ENCODE measurements at places on chromosomes 5 and 9.

DNA sequence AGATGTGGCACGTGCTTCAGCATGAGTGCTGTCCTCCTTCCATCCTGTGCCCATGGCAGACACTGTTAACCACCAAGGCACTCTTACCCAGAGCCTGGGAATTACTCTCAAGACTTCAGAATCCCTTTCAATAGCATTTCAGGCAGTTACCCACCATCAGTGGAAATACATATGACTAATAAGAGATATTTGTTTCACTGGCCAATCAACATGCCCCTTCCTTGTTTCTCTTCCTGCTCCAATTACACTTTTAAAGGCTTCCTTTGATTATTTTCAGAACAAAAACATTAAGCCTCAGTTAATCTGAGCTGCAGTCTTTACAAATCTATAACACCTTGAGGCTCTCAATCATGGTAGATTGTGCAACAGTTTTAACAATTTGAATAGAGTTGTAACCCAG lies 70.8 kb downstream of the PRELID2 start:
- DNase-seq = no peak

DNA sequence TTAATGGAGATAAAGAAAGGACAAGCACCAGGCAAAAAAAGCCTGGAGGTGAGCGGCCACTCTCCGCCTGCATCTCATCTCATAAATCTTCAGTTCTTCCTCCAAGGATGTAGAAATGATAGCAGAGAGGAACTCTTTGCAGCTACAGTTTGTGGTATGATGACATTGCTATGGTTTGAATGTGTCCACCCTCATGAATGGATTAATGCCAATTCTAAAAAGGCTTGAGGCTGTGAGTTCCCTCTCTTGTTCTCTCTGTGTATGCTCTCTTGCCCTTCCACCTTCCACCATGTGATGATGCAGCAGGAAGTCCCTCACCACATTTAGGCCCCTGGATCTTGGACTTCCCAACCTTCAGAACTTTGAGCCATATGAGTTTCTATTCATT lies 126.4 kb downstream of the SPOCK1 start:
- no peak for DNase-seq

DNA sequence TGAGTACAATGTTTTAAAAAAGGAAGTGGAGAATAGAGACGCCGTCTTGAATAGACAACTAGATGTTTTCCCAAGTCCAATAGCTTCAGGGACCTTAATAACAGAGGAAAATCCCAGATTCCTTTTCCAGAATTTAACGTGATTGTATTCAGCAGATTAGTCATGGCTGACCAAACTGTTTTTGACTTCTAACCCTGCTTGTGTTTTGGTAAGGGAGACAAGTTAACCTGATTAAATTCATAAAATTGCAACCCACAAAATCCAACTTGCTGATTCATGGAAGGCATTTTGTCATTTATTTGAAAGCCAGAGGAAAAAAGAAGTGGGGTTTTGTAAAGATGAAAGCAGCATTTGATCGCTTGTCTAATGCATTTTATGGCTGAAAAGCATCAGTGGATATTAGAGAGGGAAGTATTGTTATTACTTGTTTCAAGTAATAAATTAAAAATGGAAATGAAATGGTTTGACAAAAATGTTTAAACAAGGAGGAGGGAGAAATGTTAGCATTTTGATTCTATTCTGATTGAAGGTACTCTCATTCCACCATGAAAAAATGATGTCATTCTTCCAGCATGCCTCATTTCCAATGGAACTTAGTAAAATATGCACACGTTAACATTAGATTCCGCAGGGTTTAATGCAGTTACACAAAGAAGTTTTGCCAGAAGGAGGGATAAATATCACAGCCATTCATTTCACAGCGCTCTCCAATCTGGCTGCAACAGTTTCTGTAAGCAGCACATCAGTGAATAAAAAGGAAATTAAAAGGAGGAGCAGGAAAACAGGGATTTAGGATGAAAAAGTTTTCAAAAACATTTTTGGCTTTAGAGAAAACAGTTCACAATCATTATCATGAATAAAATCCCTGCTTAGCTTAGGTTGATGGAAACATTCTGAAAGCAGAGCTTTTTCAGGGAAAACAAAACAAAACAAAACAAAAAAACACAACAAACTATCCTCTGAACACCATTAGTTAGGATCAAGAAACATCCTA lies 314.7 kb downstream of the PRR16 start:
- DNase-seq = no peak

DNA sequence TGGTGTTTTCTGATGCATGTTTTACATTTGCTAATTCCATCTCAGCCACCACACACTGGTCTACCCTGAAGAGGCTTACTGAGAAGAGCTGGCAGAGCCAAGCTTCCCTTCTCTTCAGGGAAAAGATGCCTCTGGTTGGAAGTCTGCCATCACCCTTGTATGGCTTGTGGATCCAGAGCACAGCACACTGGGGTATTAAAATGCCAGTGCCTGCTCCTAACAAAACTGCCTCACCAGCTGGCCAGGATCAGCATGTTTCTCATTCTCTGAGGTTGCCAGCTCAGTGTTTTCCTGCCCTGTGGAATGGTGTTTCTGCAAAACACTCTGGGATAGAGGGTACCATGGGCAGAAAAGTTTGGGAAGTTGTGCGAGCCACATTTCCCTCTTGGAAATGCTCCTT lies 31.6 kb upstream of the ZNF618 start:
- DNase-seq = no peak

- no peak for DNase-seq
Observed at GRCh38 chr5:122064992-122065391, 13.1 kb downstream of the LOX start.

GRCh38 chr5:61768692-61769281 lies 436.7 kb downstream of the ZSWIM6 start:
- DNase-seq = no peak

DNA sequence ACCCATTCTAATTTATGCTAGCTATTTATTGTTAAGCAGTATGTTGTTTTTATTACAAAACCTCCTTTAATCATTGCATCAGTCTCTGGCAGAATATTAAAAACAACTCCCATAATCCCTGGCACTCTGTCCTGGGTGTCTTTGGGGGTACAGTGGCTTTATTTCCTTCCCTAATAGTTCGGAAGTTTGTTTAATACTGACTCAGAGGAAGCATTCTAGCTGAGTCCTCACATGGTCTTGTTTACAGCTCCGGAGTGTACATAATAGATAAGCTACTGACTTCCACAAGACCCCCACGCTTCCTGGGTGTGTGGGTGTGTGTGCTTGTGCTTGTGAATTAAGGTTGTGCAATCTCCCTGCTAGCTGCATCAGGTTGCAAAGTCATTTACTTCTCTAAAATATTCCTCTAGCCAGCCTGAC lies 149.8 kb upstream of the CDKN2B start:
- DNase-seq = no peak

Measured in NCI-H1105 (cell line).